Non-pigmented ciliary epithelial cell (primary cell): ENCODE measurements at places on chromosomes 6 and 20.

DNA sequence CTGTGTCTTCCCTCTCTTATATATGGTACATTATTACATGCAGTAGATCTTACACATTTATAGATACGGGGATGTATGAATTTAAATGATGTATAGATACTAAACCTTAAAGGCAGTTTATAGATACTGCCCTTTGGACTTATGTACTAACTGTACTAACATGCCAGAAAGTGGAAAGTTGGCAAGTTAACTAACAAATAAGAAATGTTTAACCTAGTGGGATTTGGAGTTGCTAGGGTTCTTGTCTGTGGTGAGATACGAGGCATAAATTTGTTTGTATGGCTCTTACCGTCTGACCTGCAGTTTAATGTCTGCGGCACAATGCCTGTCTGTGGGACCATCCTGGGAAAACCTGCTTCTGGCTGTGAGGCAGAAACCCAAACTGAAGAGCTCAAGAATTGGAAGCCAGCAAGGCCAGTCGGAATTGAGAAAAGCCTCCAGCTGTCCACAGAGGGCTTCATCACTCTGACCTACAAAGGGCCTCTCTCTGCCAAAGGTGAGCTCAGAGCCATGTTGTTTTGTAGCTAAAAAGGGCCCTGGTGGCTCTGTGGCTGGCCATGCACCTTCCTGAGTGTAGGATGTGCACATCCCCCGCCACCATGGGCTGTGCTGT lies 62.9 kb upstream of the SLC22A1 start:
- no peak for DNase-seq

DNA sequence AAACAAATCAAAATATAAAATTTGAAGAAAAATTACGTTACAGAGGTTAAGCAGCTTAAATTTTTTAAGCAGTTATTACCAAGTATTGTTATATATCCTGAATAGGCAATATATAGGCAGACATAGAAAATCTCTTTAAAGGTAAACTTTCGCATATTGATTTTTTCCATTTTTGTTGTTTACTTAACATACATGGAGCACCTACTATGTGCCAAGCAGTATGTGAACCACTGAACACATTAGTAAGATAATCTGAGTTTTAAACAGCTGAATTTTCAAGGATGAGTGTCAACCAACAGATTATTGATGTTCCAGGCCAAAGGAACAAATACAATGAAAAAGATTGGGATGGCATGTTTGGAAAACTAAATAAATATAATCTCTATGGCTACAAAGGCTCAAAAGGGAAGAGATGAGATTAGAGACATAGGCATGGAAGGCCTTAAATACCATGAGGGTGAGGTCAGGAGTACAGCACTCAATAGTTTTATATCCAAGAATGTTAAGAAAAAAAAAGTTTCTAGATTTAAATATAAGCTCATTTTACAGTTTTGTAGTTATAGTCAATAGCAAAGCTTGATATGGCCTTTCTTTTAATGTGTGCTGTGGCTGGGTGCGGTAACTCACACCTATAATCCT lies 277.5 kb downstream of the PTPRK start:
- DNase-seq = peak; percentile 37

GRCh38 chr6:35664945-35665344 lies 23.8 kb downstream of the FKBP5 start:
- DNase-seq = no peak

GRCh38 chr6:158782432-158783166 lies 36.6 kb downstream of the EZR start:
- DNase-seq = no peak

- no peak for DNase-seq
Observed at GRCh38 chr6:166691746-166692145, 64.7 kb upstream of the RPS6KA2 start.

DNA sequence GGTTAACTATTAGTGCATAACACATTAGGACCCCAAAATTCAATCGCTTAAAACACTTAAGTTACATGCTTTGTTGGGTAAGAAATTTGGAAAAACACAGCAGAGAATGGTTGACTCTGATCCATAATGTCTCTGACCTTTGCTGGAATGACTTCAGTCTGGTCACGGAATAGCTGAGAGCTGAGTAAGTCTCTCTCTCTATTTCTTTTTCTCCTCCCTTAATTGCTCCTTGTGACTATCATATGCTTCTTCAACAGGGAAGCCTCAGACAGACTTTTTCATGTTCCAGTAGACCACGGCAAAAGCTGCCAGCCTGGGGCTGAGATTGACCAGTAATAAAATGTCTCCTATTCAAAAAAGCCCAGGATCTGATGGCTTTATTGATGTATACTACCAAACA lies 4.8 kb downstream of the OR12D1 start:
- DNase-seq = no peak

DNA sequence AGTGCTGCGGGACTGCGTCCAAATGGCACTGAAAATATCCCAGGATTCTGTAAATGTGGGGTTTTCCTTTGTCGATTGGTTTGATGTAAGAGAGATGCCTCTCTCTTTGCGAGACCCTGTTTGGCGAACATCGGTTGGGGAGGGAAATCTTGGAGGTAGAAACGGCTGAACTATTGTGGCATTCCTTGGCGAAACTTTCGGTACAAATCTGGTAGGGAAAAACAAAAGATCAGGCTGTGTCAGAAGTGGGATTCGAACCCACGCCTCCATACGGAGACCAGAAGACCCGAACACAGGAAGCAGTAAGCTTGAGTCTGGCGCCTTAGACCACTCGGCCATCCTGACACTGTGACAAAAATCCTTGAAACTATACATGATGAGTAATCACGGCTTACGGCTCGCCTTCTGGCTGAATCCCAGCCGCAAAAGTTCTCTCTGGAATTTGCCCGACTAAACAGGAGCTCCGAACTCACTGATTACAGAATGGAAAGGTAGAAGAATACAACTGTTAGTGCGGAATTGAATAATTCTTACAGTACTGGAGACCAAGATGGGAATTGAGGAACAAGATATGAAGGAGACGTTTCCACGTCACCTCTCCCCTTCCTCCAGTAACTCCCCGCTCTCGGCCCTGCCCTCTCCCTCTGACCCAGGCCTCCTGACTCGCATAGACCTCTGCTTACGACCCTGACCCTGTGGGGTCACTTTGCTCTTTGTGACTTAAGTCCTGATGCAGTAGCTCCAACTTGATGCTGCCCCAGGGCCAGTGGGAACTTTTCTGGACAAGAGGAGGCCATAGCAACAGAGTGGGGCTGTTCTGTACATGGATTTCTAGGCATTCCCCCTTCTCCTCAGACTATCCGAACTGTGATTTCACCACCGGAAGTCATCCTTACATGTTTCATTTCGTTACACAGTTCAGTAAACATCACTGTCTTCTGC lies 132.8 kb upstream of the ZNF184 start:
- no peak for DNase-seq

DNA sequence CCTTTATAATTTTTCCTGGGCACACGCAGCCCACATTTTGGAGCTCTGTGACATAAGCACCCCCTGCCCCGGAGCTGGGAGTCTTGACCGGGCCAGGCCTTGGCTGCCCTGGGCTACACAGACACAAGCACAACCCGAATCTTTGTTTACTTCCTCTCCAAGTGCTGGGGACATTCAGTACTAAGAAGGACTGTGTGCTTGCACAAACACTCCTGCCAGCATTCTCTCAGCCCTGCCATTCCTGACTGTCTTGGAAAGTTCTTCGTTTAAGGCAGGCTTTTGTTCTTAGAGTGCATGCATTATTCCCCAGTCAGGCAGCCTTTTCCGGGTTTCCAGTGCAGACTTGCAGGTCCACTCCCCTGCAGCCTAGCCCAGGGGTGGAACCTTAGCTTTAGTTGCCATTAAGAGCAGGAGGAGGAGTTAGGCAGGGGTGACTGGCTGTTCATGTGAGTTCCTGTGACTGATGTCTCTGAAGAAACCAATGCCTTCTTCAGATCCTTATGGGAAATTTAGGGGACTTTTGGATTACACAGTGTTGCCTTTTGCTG lies 28.6 kb downstream of the FOXO3 start:
- no peak for DNase-seq
